A375 (cell line): ENCODE measurements at places on chromosomes 1 and 21. TPM values are rescaled to one million over a fixed set of nuclear protein-coding genes. Genes with fewer than 3 reads are reported as not detected.

The COL8A2 gene
- total RNA-seq = 1.1 and 1.3 TPM in 2 replicates

The OR2L2 gene
- total RNA-seq = 0.04 and 0.29 TPM in 2 replicates

The CYP2J2 gene
- 0.60 and 0.61 TPM in 2 replicates for total RNA-seq

The KIAA1614 gene
- 0.08 and 0.15 TPM in 2 replicates for total RNA-seq

The C1orf226 gene
- 5.3 and 5.6 TPM in 2 replicates for total RNA-seq

The CSMD2 gene
- total RNA-seq = 0.60 and 0.90 TPM in 2 replicates

The C8A gene
- not detected in 2 replicates for total RNA-seq

The CRNN gene
- not detected in 2 replicates for total RNA-seq
